PC-9 (cell line): ENCODE measurements at places on chromosomes 7 and 10.
A peak's percentile ranks its signal among the peaks of the same experiment; 100 is the strongest.

GRCh38 chr10:66180021-66180420, 745.8 kb upstream of the LRRTM3 start:
- DNase-seq, result no peak

- no peak for DNase-seq
Measured at GRCh38 chr10:7708832-7709231, 5.7 kb downstream of the ITIH2 start.

GRCh38 chr7:36602934-36603887, 121.1 kb downstream of the AOAH start:
- DNase-seq, result no peak

GRCh38 chr10:47016564-47016963, 105.3 kb downstream of the PTPN20 start:
- DNase-seq, result no peak

GRCh38 chr10:62681211-62681940, 123.1 kb upstream of the ADO start:
- no peak for DNase-seq

DNA sequence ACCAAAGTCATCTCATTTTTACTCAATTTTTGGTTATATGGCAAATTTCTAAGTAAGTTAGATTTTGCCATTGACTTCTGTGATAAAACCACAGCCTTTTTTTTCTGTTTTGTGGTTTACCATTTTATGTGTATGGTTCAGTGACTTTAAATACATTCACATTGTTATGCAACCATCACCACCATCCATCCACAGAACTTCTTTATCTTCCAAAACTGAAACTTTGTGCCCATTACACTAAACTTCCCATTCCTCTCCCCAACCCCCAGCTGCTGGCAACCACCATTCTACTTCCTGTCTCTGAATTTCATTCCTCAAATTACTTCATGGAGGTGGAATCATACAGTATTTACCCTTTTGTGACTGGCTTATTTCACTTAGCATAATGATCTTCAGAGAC, 280.4 kb upstream of the TCERG1L start:
- DNase-seq, result no peak

DNA sequence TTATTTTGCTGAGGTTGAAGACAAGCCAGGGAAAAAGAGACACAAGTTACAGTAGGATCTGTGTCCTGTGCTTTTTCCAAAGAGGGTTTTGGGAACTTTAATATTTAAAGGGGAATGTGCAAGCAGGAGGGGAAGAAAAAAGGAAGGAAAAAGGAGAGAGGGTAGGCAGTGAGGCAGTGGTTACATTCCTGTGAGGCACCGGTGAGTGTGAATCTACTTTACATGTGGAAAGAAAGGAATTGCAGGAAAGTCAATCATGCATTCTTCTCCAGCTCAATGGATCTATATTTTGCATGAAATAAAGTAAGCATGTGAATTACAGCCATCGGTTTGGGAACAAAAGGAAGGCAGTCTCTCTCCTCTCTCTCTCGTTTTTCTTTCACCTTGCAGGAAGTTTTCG, 12.6 kb upstream of the DYNC2I1 start:
- DNase-seq, result no peak

DNA sequence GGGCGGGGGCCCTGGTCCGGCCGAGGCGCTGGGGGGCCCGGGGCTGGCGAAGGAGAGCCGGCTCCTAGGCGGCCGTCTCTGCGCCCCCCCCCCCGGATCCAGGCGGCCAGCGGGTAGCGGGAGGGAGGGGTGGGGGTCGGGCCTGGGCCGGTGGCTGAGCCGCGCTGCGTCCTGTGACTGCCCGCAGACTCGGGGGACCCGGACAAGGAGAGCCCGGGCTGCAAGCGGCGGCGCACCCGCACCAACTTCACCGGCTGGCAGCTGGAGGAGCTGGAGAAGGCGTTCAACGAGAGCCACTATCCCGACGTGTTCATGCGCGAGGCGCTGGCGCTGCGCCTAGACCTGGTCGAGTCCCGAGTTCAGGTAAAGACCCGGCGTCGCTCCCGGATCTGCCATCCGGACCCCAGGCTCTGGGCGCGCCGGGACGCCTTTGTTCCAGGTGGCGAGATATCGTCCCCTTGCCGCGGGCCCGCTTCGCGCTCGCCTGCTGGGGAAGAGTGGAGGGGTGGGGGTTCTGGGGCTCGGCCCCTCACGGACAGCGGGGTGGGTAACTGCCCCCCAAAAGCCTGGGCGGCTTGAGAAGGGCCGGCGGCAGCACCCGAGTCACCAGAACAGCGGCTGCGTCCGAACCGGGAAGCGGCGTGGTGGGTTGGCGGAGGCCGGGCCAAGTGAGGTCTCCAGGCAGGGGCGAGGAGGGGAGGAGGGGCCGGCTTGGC, 819 bp downstream of the UNCX start:
- no peak for DNase-seq

DNA sequence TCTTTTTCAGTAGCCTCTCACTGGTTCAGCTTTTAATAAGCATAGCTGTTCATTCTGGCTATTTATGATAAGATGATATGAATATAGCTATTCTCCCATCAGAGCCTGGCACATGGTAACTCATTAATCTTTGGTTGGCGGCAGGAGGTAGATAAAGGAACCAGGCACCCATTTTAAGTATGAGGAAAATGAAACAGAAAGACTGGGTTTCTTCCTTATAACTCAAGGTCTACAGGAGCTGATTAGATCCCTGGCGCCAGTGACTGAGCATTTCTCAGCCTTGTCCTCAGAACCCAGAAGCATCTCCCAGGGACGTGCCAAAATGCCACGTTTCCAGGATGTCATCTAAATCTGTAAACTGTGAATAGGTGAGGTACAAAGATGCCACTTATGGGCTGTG, 141.9 kb downstream of the TCF7L2 start:
- no peak for DNase-seq

- no peak for DNase-seq
Measured at GRCh38 chr7:155831807-155832524, 19.7 kb upstream of the SHH start.

- DNase-seq, result no peak
Measured at GRCh38 chr7:129010075-129010474, 44.8 kb downstream of the TNPO3 start.

- no peak for DNase-seq
Measured at GRCh38 chr10:42939237-42939636, 137.6 kb upstream of the RET start.

DNA sequence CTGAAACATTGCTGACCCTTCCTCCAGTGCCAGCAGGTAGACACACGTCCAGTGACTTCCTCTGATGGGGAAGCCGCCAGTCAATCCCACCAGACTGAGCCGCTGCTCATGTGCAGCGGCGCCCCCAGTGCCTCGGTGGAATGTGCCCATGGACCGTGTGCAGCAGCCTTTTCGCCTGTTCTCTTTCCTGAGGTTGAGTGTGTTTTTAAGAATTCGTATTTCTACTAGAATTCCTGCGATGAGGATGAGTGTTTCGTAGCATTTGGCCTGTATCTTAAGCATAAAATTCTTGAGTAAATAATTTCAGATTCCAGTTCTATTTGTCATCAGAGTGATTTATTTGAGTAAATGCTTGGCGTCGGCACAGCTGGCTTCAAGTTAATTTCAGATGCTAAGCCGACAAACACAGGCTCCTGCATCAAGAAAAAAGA, 35.4 kb downstream of the BNIP3 start:
- DNase-seq, result no peak

- DNase-seq, result no peak
Measured at GRCh38 chr7:91230100-91230499, 34.1 kb upstream of the FZD1 start.

GRCh38 chr7:7642081-7642480, 1.5 kb downstream of the UMAD1 start:
- DNase-seq, result peak; percentile 12

GRCh38 chr7:152674860-152675758, 832 bp downstream of the XRCC2 start:
- no peak for DNase-seq

GRCh38 chr10:17144757-17145156, 15.1 kb upstream of the CUBN start:
- DNase-seq, result no peak

GRCh38 chr7:44152971-44153947, 12.1 kb upstream of the MYL7 start:
- no peak for DNase-seq

DNA sequence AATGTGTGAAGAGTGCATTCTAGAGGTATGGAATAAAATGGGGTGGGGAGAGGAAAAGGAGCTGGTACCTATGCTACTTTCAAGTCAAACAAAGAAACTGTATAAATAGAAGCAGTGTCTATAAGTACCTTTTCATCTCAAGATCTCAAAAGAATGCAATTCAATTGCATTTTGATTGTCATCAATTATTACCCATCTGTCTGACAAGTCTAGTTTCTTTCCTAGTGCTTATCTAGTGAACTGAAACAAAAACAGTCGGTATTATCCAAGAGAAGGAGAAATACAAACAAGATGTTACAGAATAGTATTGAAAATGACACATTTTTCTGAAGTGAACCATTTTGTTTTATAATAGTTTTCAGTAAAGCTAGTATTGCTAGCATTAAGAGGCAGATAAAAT, 754.5 kb upstream of the LRRN3 start:
- no peak for DNase-seq

DNA sequence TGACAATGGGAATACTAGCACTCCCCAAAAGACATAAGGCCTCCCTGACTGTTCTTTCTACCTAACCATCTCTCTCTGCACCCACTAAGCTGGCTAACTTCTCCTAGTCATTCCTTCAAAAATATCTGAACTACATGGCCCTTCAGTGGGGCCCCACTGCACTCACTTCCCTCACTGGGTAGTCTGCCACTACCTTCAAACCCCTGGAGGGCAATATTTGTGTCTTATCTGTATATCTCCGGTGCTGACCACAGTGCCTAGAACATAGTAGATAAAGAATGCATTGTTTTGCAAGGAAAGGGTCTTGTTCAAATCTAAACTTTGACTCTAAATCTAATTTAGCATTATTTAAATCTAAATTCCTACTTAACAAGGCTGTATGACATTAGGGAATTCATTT, 44.3 kb downstream of the CACUL1 start:
- no peak for DNase-seq

- DNase-seq, result no peak
Measured at GRCh38 chr10:89580243-89580642, 44.8 kb upstream of the SLC16A12 start.

GRCh38 chr7:42235741-42236161, 1.3 kb downstream of the GLI3 start:
- no peak for DNase-seq

- no peak for DNase-seq
Measured at GRCh38 chr7:75867390-75867717, 11.5 kb upstream of the RHBDD2 start.

DNA sequence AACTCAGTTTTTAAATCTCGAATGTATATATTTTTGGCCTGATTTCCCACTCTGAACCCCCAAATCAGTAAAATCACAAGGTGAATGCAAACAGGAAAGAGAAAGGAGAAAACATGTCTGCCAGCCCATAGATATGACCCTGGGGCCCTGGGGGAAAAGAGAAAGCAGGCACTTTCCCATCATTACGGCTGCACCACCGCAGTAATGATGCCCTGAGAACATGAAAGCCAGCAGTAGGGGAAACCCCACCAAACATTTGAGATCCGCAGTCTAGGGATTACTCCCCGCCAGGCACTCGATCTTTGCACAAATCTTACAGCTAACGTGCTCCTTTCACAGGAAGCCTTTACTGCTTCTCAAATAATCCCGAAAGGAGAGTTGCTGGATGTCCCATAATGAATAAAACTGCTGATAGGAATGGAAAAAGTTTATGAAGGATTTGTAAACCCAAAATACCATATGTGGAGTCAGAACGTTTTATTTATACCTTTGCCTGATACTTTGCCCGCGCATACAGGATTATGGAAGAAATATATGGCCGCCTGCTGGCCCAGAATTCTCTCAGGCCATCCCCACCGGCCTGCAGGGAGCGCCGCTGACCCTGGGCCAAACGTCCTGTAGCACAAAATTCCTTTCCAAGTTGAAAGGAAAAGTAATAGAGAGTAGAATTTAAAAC, 180.0 kb upstream of the INHBA start:
- no peak for DNase-seq

- no peak for DNase-seq
Measured at GRCh38 chr7:27119412-27119911, 11.1 kb downstream of the HOXA4 start.

- no peak for DNase-seq
Measured at GRCh38 chr10:33723181-33723580, 388.7 kb upstream of the NRP1 start.

- no peak for DNase-seq
Measured at GRCh38 chr10:119687192-119688032, 36.2 kb downstream of the BAG3 start.

GRCh38 chr10:100338434-100339036, 8.5 kb upstream of the SCD start:
- no peak for DNase-seq

DNA sequence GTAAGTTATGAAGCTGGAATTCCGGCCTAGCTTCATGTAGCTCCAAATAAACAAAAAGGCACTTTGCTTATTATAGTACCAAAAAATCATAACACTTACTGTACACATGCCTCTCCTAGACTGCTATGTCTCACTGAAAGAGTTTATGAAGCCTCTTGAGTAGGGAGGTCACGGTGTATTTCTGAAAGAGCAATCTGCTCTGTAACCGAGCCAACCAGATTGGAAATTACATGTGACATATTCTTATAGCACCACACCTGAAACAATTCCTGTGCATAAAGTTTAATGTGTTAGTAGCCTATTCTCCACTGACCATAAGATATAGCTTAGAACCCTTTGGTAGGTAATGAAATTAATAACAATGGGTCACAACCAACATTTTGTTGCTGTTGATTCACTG, 1.3 kb upstream of the FAM3C start:
- DNase-seq, result no peak

- DNase-seq, result no peak
Measured at GRCh38 chr10:87862679-87863052, 667 bp downstream of the KLLN start.

DNA sequence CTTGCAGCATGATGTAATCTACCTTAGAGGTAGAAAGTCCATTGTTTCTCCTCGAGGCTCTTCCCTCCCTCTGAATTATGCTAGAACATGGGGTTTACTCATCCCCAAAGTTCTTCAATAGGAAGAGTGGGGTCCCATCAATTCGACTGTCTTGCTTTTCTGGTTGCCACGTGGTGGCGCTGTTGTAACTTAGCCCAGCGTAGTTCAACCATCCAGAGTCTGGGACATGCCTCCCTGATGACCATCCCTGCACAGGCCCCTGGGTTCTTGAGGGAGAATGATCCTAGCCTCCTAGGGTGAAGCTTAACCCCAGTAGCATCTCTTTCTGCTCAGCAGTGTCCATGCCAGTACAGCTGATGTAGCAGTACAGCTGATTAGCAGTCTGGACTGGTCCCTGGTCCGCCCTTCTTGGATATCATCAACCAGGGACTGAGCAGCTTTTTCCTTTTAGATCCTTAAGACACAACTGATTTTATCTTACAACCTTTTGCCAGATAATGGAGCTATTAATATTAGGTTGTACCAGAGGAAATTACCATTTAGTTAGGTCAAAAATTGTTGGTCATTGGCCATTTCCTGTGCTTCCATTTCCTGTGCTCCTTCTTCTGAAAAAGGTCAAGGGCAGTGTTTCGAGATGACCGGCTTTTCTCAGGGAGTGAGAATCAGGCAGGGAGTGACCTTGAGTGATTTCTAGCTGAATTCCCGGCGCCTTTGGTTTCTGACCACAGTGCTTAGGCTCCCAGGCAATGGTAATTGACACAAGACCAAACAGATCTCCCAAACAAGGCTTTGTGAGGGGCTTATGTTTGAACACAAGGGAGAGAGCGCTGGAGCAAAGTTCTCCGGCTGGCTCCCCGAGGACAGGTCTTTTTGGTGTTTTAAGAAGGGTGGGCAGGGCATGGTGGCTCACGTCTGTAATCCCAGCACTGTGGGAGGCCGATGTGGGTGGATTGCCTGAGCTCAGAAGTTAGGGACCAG, 65.4 kb downstream of the TACC2 start:
- DNase-seq, result no peak
